ENCODE measurements at places on chromosomes 16 and 17.

GRCh38 chr16:6947291-6947690, 385.4 kb upstream of the RBFOX1 start:
- no peak for DNase-seq

DNA sequence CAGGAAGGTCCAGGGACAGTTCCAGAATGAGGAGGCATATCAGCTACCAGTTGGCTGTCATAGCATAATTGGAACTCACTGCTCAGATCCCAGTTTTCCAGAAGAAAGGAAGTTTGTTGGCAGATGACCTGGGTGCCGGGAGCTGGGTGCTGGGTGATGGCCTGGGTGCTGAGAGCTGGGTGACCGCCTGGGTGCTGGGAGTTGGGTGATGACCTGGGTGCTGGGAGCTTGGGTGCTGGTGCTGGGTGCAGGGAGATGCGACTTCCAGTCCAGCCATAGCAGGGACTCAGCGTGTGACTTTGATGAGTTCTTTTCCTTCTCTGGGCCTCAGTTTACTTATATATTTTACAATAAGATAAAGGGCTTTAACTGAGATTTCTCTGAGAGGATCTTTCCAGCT, 18.0 kb downstream of the WSCD1 start:
- no peak for DNase-seq

GRCh38 chr17:61260071-61260797, 139.4 kb upstream of the TBX2 start:
- DNase-seq = no peak

GRCh38 chr16:9297437-9298113, 206.1 kb downstream of the HAPSTR1 start:
- DNase-seq = no peak

DNA sequence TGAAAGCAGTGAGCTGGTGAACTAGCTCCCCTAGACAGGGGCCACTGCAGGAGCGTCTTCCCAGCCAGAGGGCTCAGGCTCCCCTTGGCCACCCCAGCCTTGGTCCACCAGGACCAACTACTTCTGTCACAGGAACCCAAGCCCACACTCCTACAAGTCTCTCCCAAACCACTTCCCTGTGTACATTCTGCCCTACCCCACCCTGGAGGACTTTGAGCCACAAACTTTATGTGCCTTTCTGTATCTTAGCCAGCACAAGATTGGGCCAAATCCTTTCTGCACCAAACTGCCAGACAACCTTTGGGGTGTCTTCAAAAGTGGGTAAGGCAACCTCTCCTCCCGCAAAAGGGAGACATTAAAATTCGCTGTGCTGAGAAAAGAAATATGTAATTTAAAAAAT, 31.6 kb downstream of the EFCAB5 start:
- no peak for DNase-seq

GRCh38 chr16:85113913-85114312, 1.6 kb upstream of the CIBAR2 start:
- DNase-seq = no peak

DNA sequence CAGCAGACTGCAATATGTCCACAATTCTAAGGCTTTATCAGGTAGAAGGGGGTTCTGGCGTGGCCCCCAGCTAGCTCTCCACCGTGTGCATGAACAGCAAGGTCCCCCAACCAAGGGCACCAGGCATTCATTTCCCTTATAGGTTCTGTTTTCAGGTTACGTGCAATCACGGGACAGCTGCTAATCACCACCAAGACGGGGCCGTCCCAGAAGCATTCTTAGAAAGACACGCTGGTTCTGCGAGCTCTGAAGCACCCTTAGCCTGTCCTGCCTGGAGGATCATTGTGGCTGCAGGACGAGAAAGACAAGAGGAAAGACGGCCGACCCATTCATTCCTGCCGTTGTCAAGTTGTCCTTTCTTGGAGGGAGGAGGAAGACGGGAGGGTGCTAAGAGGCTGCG, 302.9 kb downstream of the SOX9 start:
- DNase-seq = no peak

DNA sequence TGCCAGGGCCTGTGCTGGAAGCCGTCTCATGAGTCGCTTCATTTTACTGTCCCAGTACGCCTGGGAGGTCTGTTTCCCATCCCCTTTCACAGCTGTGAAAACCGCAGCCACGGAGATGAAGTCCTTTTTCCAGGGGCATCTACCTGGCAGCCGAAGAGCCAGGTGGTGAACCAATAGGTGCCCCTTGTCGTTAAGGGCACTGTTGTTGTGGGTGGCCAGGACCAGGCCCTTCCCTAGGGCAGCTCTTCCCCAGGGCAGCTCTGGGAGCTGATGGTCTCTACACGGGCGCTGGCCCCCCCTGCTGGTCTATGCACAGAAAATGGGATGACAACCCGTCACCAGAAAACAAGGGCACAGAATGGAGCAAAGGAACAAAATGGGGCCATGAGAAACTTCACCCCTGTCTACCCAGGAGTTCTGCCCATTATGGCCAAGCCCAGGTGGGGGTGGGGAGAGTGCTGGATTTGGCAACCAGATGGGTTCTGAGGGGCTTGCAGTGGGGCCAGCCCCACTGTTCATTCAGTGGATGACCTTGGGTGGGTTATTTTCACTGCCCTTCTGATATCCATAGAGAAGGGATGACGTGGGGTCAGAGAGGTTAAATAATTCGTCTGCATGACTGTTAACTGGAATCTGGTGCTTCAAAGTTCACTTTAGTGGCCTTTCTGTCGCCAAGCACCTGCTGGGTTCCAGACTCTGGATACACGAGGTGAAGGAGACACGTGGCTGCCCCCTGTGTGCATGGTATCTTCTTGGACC, 11.5 kb downstream of the RMI2 start:
- DNase-seq = peak; percentile 28

DNA sequence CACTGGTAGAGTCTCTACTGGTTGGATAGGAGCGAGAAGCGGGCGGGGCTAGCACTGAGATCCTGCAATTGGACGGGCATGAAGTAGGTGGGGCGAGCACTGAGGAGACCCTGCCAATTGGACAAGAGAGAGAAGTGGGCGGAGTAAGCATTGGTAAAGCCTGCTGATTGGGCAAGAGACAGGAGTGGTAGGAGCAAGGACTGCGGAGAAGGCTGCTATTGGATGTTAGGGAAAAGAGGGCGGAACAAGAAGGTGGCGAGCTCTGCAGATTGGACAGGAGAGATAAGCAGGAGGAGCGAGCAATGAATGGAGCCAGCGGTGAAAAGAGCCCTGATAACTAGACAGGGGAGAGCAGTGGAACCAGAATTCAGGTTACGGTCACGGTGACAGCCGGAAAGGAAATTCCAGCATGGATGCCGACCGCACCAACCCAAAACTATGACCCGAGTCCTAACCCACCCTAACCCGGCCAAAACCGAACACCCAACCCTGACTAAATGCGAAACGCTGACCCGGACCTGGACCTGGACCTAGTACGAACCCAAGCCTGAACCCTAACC, 4.8 kb downstream of the SCGB1C2 start:
- DNase-seq = no peak

- no peak for DNase-seq
Measured at GRCh38 chr17:60545465-60546191, 19.6 kb upstream of the APPBP2 start.

- DNase-seq = peak; percentile 89
Measured at GRCh38 chr16:78099271-78100111, at the start of gene WWOX. WWOX (plus strand) TSS chr16:78099654.

DNA sequence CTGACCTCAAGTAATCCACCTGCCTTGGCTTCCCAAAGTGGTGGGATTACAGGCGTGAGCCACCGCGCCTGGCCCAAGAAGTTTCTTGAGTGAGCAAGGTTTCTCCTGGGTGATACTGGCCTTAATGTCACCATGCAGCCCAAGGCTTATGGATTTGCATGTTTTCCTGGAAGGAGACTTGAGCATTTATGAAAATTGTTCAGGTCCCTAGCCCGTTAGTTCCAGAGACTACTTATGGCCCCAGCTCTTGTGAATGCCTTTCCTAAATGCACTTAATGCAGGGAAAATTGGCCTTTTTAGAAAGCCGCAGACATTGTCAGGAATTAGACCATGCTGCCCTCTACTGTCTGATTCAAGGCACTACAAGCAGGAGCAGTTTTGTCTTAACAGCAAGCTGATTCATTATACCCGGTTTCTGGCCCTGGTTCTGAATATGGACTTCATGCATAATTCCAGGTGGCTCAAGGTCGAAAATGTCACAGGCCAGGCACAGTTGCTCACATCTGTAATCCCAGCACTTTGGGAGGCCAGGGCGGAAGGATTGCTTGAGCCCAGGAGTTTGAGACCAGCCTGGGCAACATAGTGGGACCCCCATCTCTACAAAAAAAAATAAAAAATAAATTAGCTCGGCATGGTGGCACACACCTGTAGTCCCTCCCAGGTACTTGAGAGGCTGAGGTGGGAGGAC, 91.3 kb downstream of the SNX29 start:
- no peak for DNase-seq
